ENCODE measurements at places on chromosomes 7 and 10.

- no peak for DNase-seq
Observed at GRCh38 chr7:85294176-85294575, 107.3 kb upstream of the SEMA3D start.

DNA sequence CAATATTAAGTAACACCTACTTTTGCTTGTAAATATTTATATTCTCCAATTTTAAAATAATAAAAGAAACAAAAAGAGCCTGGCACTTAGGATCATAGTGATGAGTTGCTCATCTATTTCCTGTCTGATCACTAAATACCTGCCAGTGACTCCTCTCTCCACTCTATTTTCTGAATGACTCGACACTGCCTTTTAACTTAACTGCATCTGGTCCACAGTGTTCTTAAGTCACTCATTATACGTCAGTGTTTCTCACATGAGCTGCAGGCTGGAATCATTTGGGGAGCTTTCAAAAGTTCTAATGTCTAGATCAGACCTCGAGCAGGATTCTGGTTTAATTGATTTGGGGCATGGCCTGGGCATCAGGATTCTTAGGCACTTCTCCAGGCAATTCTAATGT lies 78.0 kb upstream of the AGBL3 start:
- DNase-seq = no peak

GRCh38 chr10:7696545-7696944 lies 6.6 kb upstream of the ITIH2 start:
- no peak for DNase-seq

DNA sequence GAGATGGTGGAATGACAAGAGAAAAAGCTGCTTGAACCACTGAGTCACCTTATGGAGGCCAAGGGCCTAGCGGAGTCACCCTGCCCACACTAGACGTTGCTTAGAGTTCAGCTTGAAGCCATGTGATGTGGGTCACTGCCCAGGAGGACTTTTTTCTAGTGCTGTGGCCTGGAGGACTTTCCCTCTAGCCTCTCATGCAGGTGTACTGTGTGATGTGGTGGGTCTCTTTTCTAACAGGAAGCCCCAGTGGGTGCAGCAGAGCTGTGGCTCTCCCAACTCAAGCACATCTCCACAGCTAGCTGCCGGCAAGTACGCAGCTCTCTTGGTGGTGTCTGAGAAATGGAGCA lies 13.6 kb downstream of the POR start:
- peak; percentile 71 for DNase-seq

DNA sequence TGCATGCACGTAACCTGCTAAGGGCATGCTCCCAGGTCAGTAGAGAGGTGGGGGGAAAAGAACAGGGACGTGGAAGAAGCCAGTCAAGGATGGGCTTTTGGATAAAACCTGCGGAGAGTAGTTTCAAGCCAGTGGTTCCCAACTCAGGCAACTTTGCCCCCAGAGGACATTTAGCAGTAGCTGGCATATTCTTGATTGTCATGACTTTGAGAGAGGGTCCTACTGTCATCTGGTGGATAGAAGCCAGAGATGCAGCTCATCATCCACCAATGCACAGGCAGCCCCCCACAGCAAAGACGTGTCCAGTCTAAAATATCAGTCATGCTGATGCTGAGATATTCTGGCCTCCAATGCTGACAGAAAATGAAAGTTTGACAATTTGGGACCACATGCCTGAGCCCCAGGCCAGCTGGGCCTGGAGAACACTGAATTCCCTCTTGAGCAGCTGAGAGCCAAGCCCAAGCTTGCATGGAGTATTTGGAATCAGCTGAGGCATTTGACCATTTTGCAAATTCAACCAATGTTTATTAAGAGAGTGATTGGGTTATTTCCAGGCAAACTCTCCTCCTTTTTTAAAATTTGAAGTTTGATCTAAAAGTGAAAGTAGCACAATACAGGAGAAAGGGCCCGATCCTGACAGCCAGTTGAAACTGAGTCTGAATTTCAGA lies 110.0 kb upstream of the C7orf33 start:
- DNase-seq = no peak
